Hippocampal formation (tissue), 2 donors: ENCODE measurements at places on chromosomes 11 and 22.

DNA sequence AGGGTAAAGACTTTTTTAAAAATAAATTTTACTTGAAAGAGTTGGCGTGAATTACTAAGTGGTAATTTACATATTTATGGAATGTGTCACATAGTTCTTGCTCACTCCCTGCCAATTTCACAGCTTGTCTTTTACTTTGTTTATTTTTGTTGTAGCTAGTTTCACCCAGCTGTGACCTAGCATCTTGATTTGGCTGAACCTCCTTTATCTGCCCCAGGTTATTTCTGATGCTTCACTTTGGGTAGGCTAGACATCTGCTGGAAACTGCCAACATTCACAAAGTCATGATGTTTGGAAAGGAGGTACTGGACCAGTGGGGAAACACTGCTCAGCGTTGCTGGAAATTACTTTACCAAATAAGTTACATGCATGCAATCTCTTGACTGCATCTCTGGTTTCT, 1676.0 kb upstream of the RAG2 start:
- no peak for DNase-seq

GRCh38 chr22:33920197-33920540, at the start of gene LARGE1:
Gene LARGE1 (minus strand): TSS chr22:33920476.
- DNase-seq: no peak

DNA sequence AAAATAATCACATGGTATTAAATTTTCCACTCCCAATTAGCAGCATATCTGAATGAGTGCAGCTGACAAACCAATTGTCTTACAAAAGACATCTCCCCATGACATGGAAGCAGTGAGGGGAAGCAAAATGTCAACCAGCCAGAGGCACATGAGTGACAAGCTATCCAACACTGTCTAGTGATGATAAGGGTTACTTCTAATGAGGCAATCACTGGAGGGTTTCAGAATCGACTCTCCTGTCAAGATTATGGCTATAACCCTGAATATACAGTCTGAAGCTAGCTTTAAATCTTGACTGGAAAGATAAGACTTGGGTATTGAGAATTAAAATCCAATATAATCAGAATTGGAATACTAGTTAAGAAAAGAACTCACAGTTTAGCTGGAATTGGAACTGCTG, 50.3 kb downstream of the AMBRA1 start:
- DNase-seq: no peak

DNA sequence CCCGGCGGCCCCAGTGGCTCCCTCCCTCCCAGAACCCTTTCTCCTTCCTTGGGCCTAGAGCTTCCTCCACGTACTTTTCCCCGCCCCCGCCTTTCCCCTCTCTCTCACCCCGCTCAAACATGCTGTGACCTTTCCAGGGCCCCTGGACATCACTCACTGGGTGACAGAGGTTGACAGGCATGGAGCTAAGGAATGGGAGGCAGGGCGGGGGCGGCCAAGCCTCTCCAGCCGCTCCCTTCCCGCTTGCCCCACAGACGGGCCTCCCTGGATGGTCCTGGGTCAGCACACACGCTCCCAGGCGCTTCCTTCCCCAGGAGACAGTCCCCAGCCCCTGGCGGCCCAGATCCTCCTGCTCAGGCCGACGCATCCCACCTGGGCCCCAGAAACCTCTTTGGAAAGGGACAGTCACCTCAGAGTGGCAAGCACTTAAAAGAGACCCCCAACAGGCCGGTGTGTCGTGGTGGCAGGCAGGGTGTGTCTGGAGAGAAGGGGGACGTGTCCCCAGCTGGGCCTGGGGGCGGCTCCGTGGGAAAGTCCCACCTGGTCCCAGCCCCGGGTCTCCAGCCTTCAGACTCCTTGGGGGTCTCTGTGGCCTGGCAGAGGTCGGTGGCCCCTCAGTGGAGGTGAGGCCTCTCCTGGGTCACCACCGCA, 8.8 kb downstream of the H19 start:
- DNase-seq: no peak

DNA sequence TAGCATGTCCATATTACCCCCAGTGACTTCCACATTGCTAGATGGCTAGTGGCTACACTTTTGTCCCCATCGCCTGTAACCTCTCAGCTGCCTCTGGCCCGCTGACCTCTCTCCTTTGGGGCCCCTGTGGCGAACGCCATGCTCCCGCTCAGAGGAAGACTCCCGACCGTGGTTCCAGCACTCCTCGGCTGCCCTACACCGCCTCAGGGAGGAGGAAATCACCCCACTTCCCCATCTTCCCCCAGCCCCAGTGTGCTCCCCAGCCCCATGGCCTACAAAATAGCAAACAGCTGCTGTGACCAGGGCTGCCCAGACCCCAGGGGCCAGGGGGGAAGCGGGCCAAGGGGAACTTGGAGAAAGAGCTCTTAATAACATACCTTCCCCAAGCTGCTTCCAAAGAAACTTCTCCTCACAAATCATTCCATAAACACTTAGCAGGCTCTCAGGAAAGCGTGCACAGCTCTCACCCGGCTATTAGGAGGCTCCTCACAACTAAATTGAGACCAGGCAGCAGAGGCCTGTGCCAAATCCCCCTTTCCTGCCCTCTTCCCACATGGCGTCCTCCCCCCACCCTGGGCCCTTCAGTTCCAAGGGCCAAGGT, 63.5 kb upstream of the WNT11 start:
- DNase-seq: no peak

DNA sequence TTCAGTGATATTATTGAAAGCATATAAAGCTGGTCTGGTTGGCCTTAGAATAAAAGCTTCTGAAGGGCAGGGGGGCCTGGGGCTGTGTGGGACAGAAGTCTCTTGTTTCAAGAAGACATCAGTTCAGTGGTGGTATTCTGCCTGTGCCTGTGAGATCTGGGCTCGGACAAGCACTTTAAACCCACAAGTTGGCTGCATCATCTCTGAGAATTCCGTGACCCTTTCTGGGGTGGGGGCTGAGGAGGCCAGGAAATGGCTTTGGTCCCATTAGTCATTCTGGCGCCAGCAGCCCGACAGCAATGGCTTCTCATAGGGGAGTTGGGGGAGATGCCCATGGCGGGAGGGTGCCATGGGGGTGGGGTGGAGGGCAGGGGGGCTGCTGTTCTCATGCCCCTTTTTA, 104.1 kb downstream of the PKNOX2 start:
- DNase-seq: no peak

- DNase-seq: no peak
Measured at GRCh38 chr22:44316393-44317122, 3.8 kb upstream of the SHISAL1 start.

- no peak for DNase-seq
Measured at GRCh38 chr11:79179087-79179486, 261.7 kb downstream of the TENM4 start.

GRCh38 chr11:2390725-2391151, 9.8 kb upstream of the TSSC4 start:
- no peak for DNase-seq

- no peak for DNase-seq
Measured at GRCh38 chr22:21947040-21948014, 5.3 kb downstream of the PPM1F start.

GRCh38 chr11:44372989-44373388, 63.0 kb upstream of the ALX4 start:
- no peak for DNase-seq

GRCh38 chr11:48094643-48095339, 114.4 kb downstream of the PTPRJ start:
- DNase-seq: peak; percentile 95

- no peak for DNase-seq
Measured at GRCh38 chr22:50482107-50483074, 1.0 kb downstream of the ADM2 start.

GRCh38 chr11:33344611-33345010, 87.4 kb downstream of the HIPK3 start:
- DNase-seq: no peak

DNA sequence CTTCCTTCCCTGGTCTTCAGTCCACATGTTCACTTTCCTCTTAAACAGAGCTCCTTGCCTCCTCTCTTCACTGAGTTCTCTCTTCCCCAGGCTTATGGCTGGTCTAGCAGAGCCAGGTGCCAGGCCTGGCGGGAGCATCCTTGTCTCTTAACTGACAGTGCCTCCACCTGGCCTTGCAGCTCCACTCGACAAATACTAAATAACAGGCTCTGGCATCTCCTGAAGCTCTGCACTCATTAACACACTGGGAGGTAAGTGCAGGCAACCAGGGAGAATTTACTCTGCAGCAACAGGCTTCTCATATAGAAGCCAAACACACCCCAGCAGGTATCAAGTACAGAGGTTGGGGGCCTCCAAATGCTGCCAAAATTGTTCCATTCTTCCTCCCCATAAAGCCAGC, 438.1 kb downstream of the SOX6 start:
- DNase-seq: no peak

- DNase-seq: no peak
Measured at GRCh38 chr22:46620588-46621242, 529 bp downstream of the GRAMD4 start.

- DNase-seq: no peak
Measured at GRCh38 chr22:25452116-25452700, 112.3 kb upstream of the GRK3 start.

- DNase-seq: no peak
Measured at GRCh38 chr22:43210631-43211515, 23.9 kb upstream of the TTLL12 start.

DNA sequence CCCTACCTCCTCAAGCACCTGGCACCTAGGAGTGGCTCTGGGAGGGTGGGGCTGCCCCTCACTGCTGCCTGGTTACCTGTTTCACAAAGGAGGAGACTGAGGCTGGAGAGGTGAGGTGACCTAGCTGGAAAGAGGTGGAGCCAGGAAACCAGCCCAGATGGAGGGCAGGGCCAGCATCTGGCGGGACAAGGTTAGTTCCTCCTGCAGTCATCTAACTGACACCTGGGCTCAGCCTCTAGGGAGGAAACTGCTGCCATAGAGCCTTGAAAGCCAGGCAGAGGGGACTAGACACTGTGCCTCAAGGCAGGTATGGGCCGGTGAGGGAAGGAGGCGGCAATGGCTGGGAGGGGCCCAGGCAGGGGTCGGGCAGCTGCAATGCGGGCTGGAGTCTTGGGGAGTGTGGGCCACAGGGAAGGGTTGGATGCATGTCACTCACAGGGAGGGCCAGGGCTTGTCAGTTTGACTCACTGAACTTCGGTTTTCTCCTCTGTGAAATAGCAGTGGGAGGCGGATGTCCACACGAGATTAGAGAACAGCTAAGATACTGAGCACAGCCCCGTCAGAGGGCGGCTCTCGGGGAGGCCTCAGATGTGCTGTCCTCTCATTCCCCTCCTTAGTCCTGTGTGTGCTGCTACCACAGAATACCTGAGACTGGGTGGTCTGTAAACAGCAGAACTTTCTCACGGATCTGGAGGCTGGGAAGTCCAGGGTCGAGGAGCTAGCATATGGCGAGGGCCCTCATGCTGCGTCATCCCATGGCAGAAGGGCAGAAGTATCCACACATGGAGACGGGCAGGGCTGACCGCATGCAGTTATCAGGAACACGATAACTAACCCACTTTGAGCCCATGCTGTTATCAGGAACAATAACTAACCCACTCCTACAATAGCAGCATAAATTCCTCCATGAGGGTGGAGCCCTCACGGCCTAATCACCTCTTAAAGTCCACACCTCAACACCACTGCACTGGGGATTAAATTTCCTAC, 16.1 kb downstream of the MGAT3 start:
- no peak for DNase-seq

GRCh38 chr11:126217491-126217890, 5.9 kb downstream of the FAM118B start:
- DNase-seq: no peak

GRCh38 chr22:43188829-43189545, 2.1 kb upstream of the TTLL12 start:
- no peak for DNase-seq

DNA sequence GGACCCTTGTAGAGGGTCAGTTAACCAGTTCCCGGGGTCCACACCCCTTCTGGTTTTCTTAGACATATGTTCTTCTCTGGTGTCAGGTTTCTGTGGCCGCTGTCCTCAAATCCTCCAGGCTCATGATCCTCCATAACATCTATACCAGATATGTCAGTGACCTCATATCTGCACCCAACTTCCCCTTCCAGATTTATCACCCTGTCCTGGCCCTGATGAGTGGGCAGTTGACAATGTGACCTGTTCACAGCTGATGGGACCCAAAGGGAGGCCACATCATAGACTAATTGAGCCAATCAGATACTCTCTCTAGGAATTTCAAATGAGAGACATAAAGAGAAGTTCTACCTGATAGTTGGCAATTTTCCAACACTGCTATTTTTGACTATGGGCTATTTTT, 5.1 kb downstream of the DKK3 start:
- DNase-seq: no peak

DNA sequence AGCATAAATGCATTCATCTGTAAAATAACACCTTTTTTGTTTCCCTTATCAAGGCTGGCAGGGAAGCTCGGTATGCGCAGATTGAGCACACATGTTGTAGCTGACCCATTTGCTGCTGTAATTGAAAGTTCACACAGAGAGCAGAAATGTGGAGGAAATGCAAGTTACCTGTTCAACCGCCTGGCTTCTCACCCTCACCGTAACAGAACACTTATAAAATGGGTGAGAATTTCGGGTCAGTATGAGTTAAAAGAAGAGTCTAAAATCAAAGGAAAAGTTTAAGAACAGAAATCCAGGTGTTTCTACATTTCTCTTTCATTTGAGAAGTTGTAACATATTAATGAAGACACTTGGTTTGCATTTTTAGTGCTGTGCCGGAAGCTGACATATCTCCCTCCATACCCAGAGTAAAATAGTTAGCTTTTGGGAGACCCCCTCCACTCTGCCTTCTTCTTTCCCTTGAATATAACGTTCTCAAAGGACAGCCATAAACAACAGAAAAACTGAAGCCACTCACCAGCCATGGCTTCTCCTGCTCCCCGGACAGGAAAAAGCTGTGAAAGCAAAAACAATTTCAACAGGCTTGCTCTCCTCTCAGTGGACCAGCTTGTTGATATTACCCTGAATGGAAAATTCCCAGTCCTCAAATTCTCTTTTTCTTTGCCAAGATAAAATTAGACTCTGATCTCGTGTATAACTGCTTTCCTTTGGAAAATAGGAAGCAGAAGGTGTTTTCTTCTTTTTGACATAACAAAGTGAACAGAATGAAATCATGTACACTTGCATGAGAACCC, at the start of gene CASP12:
CASP12 (minus strand) TSS at position 570 of the 794 bp plus-strand sequence.
- no peak for DNase-seq

DNA sequence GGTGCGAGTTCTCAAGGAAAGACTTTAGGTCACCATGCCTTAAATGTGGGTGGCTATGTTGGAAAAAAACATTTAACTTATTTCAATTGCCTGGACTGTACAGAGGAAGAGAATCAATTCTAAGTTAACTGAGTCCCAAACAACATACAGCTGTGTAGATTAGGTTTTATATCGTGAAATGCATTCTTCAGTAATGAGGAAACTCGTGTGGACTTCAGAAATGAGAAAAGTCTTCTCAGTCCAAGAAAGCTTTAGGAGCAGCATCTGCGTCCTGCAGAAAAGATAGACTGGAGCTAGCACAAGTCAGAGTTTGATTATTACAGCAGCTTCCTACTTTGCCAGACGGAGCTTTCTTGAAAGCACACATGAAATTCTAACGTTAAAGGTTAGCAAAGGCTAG, 673.0 kb downstream of the OPCML start:
- no peak for DNase-seq

DNA sequence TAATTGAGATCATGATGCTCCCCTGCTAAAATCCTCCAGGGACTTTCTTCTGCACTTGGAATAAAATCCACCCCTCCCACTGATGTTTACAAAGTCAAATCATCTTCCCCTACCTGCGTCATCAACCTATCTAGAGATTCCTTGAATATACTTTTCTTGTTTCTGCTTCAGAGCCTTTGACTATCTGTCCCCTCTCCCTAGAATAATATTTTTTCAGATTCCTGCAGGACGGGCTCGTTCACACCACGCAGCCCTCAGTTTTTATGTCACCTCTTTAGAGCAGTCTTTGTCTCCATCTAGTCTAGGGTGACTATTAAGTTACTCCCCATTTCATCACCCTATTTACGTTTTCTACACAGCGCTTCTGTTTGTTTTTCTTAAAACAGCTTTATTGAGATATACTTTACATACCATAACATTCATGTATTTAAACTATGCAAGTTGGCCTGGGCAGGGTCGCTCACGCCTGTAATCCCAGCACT, 94.8 kb upstream of the SESN3 start:
- no peak for DNase-seq
